ENCODE measurements at places on chromosomes 12 and 14.

DNA sequence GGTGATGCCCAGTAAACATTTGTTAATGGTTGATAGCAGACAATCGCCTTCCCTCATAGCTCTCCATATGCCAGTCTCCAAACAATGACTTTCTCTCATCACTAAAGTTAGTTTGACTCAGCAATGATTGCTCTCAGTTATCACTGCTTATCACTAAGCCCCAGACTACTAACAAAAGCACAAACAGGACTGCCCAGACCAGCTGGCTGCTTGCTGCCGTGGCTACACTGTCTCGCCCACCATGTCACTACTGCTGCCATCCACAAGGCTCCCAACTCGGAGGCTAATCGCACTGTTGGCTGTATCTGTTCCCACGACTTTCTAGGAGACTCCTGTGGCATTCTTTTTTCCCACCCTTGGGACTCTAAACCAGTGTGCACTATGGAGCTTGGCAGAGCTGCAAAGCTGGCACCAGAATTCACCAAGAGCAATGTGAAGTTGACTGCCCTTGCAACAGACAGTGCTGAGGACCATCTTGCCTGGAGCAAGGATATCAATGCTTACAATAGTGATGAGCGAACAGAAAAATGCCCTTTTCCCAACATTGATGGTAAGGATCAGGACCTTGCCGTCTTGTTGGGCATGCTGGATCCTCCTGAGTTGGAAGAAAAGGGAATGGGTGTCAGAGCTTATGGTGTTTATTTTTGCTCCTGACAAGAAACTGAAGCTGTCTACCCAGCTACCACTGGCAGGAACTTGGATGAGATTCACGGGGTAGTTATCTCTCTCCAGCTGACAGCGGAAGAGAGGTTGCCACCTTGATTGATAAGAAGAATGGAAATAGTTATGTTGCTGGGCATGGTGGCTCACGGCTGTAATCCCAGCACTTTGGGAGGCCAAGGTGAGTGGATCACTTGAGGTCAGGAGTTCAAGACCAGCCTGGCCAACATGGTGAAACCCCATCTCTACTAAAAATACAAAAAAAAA lies 27.1 kb upstream of the NR2C1 start:
- DNase-seq = no peak

DNA sequence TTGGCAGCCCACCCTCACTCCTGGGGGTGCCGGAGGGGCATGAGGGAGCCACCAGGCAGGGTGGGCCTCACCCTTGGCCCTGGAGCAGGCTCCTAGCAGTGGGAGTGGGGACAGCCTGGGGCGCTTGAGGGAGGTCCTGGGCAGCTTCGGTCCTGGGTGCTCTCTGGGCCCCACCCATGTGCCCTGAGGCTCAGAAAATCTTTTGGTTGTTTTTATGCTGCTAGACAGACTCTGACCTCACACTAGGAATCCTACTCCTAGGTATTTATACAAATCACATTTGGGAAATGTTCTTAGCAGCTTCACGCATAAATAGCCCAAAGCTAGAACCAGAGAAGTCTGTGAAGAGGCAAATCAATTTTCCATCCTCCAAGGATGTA lies 10.9 kb upstream of the ULK1 start:
- no peak for DNase-seq

- DNase-seq = no peak
These were observed 31.4 kb downstream of the ALDH2 start for GRCh38 chr12:111798182-111798581.

DNA sequence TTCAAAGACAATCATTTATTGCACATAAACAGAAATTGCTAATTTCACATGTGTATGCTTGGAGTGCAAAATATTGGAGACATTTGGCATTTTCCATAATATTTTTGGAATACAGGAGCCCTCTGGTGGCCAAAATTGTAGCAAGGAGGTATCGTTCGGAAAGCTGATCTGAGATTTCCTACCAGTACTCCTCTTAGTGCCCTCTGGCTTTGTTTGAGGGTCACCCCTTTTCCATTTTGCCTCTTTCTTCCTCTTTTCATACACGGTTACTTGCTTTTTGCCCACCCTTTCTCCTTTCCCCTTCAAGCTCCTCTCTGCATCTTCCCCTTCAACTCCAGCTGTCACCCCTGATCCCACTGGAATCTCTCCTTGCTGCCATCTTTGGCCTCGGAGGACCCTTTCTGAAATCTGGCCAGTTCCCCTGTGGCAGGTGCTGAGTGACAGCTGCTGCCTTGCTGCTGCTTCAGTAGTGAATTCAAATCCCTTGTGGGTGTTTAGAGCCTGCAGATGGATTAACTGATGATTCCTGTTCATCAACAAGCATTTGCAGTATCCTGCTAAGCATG lies 164.6 kb upstream of the PARP11 start:
- peak; percentile 66 for DNase-seq

- no peak for DNase-seq
These were observed 739 bp downstream of the JPH4 start for GRCh38 chr14:23577710-23578392.

GRCh38 chr12:69981881-69982475 lies 157.0 kb downstream of the MYRFL start:
- no peak for DNase-seq

DNA sequence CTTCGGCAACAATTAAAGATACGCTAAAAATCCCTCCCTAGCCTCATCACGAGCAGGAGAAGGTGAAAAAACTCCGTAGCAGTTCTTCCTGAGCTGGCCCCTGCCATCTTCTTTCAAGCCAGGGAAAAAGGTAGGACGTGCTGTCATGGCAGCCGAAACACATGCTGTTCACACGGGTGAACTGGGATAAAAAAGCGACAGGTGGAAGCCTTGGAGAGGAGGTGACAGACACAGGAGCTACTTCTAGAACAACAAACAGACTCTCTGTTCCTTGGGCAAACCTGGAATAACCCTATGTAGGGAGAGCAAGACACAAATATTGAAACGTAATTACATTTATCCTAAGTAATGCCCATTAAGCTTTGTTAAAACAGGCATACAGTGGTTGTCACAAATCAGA lies 81.3 kb downstream of the KCNK10 start:
- DNase-seq = no peak

DNA sequence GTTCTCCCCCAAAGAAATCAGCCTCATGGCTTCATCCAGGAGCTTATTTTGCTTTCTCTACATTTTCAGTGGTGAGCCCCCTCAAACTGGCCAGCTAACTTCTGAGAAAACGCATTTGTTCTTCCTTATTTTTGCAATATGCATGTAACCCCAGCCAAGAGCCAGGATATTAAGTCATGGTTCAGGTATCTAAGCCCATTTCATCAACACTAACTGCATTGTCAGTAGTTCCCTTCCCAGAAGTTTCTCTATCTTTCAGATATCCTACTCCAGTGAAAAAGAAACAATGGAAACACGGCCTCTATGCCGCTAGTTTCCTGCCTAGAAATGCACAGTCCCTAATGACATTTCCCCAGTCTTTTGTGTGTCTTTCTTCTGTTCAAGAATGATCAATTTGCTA lies 102.8 kb upstream of the RASSF8 start:
- DNase-seq = no peak

DNA sequence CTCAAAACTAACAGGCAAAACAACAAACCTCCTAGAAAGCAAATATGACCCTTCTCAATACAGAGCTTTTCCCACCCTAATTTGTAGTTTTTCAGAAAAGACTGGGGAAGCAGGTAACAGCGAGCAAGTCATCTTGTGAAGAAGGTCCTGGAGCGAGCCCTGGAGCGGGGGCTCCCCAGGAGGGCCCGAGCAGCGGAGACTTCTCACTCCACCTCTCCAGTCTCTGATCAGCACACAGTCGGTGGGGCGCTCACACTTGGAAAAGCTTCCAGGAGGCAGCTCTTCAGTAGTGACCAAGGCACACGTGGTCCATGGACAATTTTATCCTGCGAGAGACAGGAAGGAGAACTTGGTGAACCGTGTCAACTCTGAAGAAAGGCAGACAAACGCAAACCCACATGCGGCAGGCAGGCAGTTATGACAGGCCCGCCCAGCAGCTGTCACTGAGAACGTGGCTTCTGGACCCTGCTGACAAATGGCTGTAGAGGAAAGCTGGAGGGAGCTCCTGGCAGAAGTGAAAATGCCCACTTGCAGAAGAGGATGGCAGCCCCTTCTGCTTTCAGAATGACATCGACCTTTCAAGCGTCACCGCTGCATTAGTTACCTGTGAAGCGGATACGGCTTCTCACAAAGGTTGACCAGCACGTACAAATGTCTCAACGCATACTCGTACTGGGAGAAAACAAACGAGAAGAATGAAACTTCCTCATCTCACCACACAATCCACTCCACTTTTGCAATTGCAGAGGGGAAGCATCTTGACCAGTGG lies 44.2 kb downstream of the LGMN start:
- DNase-seq = no peak

DNA sequence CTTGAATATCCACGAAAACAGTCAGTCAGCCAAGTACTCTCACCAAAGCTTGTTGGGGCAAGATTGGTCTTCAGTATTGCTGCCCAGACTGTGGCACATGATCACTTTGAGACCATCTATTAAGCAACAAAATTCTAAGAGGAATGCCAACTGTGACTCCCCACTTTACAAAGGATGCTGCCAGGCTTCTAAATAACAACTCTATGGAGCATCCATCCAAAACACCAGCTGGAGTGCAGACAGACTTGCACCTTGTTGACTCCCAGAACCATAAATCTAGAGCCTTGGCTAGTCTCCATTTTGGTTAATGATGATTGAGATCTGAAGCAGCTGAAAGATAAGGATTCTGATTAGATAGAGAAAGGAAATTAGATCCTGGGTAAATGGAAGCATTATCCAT lies 132.8 kb downstream of the DIO2 start:
- no peak for DNase-seq

Data from HAP-1 (cell line).